Colonic mucosa (tissue), 4 donors: ENCODE measurements at places on chromosomes 6 and 20. TPM values are rescaled to one million over a fixed set of nuclear protein-coding genes. Genes with fewer than 3 reads are reported as not detected.

- no peak for DNase-seq
Observed at GRCh38 chr6:96923400-96923799, 1.1 kb upstream of the KLHL32 start.

GRCh38 chr6:26086211-26086610 is 1.0 kb upstream of the HFE start:
- no peak for DNase-seq

- no peak for DNase-seq
Observed at GRCh38 chr20:18919996-18920395, 106.4 kb downstream of the SCP2D1 start.

DNA sequence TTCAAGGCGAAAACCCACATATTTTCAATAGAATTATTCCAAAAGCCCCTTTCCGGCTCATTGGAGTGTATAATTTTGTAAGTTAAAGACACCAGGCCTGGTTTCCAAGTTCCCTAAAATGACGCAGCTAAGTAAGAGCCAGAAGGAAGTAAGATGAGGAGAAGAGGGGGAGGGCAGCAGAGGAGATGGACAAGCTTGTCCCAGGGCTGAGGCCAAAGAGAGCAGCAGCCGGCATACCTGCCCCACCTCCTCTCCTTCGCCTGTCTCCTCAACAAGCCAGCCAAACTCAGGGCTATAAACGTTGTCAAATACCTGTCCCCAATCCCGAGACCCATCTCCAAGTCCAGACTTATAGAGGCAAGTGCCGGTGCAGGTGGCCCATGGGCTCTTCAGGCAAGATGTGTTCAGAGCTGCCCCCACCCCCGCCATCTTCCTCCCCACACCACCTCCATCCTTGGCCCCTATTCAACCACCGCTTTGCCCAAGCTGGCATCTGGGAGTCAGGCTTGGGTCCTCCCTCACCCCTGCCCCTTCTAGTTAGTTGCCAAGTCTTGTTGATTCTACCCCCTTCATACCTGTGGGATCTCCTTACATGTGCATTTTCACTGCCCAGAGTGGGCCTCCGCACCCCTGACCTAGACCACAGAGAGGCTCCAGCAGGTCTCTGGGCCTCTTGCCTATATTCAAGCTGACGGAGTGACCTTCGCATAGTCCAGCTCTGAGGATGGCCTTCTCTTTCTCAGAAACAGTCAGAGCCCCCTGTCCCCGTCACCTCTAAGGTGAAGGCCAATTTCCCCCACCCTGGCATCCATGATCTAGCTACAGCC is 75.7 kb upstream of the SIRPA start:
- DNase-seq: no peak

The CCM2L gene
- total RNA-seq: 1.1 TPM

The ELOVL2 gene
- 0.05 TPM for total RNA-seq

The XKR7 gene
- total RNA-seq: 0.16 TPM

DNA sequence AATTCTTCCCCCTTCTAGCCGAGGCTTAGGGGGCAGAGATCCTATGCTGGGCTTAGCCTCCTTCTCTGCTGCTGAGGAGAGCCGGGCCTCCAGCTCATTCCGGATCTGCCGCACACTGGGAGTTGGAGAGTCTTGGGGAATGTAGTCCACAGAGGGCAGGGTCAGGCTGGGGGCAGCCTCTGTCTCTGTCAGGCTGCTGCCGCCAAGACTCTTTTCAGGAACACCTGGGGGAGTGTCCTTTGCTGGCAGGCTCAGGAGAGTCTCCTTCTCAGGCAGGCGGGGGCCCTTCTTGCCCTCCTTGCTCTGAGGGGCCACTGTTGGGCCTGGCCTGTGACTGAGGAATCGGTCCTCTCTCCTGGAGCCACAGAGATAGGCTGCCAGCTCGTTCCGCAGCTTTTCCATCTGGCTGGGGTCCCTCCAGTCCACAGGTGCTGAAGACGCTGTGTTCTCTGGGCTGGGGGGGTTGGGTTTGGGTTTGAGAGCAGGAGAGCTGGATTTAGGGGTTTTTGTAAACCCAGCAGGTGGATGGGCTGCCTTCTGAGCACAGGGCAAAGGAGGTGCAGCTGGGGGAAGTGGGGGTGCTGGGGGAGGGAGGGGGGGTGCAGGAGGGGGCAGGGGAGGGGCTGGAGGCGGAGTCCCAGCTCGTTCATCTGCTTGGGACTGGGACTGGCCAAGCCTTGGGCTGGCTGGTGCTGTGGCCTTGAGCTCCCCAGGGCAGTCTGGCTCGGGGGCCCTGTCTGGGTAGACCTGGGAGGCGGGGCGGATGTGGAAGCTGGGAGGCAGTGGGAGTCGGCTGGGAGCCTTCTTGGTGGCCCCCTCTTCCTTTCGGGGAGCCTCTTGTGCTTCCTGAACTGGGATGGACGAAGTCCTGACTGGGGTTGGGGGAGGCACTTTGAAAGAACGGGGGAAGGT is 36.1 kb downstream of the C6orf132 start:
- DNase-seq: no peak

The CABLES2 gene
- 7.8 TPM for total RNA-seq

DNA sequence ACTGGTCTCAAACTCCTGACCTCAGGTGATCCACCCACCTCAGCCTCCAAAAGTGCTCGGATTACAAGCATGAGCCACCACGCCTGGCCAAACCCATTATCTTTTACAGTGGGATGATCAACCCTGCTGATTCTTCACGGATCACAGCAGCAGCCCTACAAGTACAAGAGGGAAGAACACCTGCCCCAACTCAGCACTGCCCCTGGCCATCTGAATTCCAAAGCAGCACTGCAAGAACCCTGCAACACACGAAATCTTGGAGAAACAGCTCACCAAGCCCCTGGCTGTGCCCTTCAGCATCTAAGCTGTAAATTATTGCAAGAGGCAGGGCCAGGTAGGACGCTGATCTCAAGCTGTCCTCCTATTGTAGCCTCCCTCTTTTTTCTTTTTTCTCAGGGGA is 54.5 kb upstream of the MC3R start:
- no peak for DNase-seq

- no peak for DNase-seq
Observed at GRCh38 chr6:41594766-41595165, 43.5 kb upstream of the MDFI start.

GRCh38 chr20:1468117-1468624 is 1.5 kb upstream of the NSFL1C start:
- no peak for DNase-seq

GRCh38 chr6:90074161-90074850 is 180.0 kb downstream of the GJA10 start:
- DNase-seq: no peak

DNA sequence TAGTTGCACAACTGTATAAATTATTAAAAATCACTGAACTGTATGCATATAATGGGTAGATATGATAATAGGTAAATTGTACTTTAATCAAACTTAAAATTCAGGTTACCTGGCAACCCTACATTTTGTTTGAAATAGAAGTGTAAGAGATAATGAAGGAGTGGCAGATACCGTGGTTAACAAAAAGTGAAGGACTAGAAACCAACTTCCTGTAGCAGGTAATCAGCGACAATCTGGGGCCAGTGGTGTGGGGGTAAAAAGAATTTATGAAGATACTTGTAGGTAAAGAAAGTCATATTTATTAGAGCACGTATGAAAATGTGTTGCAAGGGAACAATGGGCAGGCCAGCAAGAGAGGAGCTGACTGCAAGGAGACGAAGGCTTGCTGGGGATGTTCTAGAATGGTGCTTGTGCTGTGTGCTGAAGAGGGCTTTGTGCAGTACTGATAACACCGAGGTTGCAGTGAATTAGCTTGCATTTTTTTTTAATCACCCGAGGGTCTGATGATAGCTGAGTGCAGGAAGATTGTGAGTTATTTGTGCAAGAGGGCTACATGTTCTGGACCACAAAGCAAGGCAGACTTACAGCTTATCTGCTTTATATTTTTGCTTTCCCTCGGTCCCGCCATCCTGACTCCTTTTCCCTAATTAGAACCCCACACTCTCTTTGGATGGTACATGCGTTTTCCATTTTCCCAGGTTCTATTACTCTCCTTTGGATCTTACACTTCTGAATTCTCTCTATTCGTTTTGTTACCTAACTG is 4.6 kb upstream of the ENPP1 start:
- no peak for DNase-seq

- peak; percentile 86 for DNase-seq
Observed at GRCh38 chr6:30730601-30731435, 10.7 kb downstream of the TUBB start.

The GHRH gene
- not detected for total RNA-seq

The PHIP gene
- 20.5 TPM for total RNA-seq

The BMP6 gene
- total RNA-seq: 0.62 TPM

DNA sequence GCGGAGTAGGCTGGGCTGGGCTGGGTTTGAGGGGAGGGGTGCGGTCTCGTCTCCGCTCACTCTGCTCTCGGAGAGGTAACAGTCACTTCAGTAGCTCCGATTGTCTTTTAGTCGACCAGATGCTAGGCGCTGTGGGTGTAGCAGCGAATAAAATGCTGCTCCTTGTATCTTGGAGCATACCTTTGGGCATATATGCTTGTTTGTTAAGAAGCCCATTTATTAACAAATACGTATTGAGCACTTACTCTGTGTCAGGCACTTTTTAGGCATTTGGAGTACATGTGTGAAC is 545 bp downstream of the ACTR5 start:
- DNase-seq: peak; percentile 78

- DNase-seq: no peak
Observed at GRCh38 chr6:158912655-158913054, 87.3 kb downstream of the RSPH3 start.
